ENCODE measurements at places on chromosomes 12 and 14.

- peak; percentile 84 for DNase-seq
Measured at GRCh38 chr12:80053051-80053790, 46.1 kb upstream of the OTOGL start.

DNA sequence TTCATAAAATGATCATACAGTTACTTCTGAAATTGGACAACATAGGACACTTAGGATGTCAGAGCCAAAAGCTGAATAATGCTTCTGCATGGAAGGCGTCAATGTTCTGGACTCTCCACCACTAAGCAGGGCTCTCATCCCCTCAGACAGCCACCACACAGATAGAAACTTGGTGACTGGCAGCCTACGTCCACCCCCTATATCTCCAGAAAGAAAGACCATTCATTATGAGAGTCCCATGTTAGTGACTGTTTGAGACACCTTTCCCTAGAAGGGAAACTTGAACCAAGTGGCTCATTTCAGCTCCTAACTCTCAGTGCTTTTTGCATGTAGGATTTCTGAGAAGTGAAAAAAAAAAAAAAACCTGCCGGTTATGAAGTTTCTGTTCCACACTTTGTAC lies 251.0 kb upstream of the FKBP4 start:
- no peak for DNase-seq

DNA sequence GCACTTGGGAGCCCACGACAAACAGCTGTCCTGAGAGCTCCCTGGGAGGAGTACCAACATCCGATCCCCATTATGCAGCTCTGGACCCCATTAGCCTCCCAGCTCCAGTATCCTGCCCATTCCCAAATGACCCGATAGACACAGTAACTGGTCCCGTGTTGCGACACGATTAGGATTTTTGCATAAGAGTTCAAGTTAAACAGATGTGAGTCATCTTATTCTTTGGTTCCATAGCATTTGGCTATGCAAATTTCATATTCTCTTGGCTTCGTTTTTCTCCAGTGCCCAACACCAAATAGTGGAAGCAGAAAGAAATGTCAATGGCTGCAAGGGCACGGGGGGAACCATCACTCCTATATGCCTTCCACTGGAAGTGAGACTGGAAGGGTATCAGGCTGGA lies 43.0 kb upstream of the LRRC10 start:
- DNase-seq: peak; percentile 46

DNA sequence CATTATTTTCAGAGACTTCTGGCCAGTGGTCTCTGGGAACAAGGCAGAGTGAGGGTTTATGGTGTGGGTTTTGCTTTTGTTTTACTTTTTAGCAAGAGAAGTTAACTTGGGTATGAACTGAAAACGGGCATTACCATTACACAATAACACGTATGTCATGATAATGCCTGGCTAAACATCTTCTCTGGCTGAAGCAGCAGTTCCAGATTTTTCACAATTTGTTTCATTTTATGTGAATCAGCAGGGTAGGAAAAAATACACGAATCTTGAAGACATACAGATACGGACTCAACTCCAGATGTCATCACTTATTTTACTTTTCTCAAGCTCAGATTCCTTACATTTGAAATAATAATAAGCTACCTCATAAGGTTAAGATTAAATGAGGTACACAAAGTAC lies 2.5 kb upstream of the PCNX4 start:
- DNase-seq: no peak

DNA sequence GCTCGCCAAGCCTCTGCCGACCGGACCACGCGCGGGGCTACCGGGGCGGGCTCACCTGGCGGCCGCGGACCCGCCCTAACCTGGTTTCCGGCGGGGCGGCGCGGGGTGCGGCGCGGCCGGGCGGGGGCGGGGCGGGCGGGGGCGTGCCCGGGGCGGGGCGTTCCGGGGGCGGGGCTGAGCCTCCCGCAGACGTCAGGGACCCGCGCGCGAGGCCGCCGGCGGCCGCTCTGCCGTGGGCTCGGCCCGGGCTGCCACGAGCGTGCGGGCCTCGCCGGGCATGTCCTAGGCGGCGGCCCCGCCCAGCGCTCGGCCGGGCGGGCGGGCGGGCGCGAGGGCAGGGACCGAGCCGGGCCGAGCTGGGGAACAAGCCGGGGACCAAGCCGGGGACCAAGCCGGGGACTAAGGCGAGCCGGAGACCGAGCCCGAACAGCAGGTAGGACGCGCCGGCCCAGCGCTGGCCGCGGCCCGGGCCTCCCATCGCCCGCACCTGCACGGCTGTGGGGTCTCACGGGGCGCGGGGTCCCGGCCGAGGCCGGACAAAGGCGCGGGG lies at the start of gene CEP170B:
TSS of gene CEP170B (plus strand) at position 188 of the 550 bp plus-strand sequence. CDS start 3,183 bp downstream, outside the sequence.
- DNase-seq: peak; percentile 23

DNA sequence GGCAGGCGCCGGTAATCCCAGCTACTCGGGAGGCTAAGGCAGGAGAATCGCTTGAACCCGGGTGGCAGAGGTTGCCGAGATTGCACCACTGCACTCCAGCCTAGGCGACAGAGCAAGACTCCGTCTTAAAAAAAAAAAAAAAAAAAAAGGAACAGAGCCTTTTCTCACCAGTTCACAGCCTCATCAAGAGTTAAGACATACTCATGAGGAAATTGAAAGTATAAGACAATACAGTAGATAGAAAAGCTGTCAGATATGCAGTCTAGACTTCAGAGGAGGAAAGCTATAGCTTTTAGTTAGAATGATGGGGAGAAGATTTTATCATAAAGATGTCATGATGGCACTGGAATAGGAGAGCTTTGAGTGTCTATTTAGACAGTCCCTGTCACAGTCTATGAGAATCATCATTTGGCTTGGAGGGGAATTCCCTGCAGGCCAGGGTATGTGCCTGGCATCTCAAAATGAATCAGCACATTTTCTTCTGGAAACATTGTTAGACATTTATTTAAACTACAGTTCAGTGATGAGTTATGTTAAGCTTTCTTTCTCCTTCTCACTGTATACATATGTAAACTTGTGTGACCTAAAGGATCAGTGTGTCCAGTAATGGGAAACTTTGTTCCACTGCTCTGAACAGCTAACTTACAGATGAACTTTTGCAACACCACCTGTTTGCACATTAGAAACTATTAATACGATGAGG lies 2.9 kb upstream of the RAB35 start:
- no peak for DNase-seq

DNA sequence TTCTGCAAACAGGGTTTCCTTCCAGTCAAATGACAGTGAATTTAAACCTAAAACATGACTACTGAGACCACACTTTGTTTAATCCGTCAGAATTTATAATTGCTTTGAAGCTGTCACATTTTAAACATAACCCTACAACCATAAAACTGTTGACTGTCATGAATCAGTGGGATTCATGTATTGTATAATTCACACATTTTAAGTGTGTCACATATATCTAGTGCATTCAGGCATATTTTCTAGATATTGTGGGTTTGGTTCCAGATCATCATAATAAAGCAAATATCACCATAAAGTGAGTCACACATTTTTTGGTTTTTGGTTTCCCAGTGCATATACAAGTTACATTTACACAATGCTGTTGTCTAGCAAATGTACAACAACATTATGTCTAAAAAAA lies 304.4 kb downstream of the TMEM132D start:
- DNase-seq: no peak

GRCh38 chr12:112665958-112666357 lies 125.6 kb upstream of the RPH3A start:
- no peak for DNase-seq

DNA sequence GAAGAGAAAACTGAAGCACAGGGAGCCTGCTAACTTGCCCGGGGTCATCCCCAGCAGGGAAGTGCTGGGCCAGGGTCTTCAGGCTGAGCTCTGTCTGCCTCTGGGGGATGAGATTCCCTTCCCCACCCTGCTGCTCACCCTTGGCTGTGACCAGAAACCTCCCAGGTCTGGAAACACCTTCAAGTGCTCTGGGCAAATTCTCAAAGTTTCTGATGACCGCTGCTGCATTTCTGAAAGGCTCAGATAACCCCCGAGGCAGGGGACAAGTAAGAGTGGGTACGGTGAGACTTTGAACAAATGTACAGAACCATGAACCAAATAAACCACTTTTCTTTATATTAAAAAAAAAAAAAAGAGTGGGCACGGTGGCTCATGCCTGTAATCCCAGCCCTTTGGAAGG lies 41.3 kb downstream of the LTBP2 start:
- DNase-seq: no peak

- DNase-seq: no peak
Measured at GRCh38 chr12:50520416-50521207, 15.8 kb downstream of the DIP2B start.

DNA sequence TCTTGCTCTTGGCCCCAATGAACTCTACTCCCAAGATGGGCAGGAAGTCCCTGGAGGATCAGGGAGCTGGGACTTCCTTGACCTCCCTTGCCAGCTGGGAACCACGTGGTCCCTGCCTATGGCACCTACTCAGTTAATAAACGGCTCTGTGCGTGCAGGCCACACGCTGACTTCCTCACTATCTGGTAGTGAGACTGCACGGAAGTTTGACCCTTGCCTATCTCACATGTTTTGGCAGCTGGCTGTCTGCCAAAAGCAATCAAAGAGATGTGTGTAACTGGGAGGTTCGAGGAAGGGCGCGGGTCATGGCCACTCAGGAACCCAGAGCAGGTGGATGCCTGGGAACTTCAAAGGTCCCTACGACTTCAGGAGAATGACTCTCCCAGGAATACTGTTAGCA lies 57.9 kb downstream of the RFLNA start:
- DNase-seq: peak; percentile 27

GRCh38 chr12:112555621-112556233 lies 137.0 kb downstream of the PTPN11 start:
- DNase-seq: no peak
